ENCODE measurements at places on chromosomes 7 and 10. TPM values are rescaled to one million over a fixed set of nuclear protein-coding genes. Genes with fewer than 3 reads are reported as not detected.

HMX2 gene
- not detected for total RNA-seq

ALKBH4 gene
- 10.3 TPM for total RNA-seq

H2BK1 gene
- total RNA-seq = not detected

CYP2C19 gene
- not detected for total RNA-seq

RBM20 gene
- under 0.01 TPM for total RNA-seq

MKI67 gene
- 23.7 TPM for total RNA-seq

FAM107B gene
- 7.2 TPM for total RNA-seq

FAM237B gene
- total RNA-seq = not detected

GCK gene
- 2.7 TPM for total RNA-seq

HNRNPH3 gene
- 24.2 TPM for total RNA-seq

PRPS1L1 gene
- not detected for total RNA-seq

GSAP gene
- total RNA-seq = 10.4 TPM

SLC26A3 gene
- not detected for total RNA-seq

FBXO24 gene
- under 0.01 TPM for total RNA-seq

OPN1SW gene
- not detected for total RNA-seq

ARL5B gene
- total RNA-seq = 4.6 TPM

UFSP1 gene
- total RNA-seq = 14.7 TPM

KAZALD1 gene
- 9.8 TPM for total RNA-seq
